ENCODE measurements at places on chromosomes 1 and 21. TPM values are rescaled to one million over a fixed set of nuclear protein-coding genes. Genes with fewer than 3 reads are reported as not detected.

The LMOD1 gene
- total RNA-seq = 24.2 TPM

The PROK1 gene
- total RNA-seq = not detected

The ARHGEF16 gene
- 10.6 TPM for total RNA-seq

The CD1B gene
- total RNA-seq = not detected

The GBP7 gene
- not detected for total RNA-seq

GRCh38 chr21:38140207-38140903 lies 116.4 kb upstream of the KCNJ15 start:
- DNase-seq = peak; percentile 66

GRCh38 chr1:192538407-192539296 lies 36.9 kb upstream of the RGS1 start:
- DNase-seq = no peak

- DNase-seq = no peak
Observed at GRCh38 chr1:59384443-59384842, 87.5 kb downstream of the FGGY start.

GRCh38 chr1:8158995-8159394 lies 132.9 kb upstream of the ERRFI1 start:
- no peak for DNase-seq

DNA sequence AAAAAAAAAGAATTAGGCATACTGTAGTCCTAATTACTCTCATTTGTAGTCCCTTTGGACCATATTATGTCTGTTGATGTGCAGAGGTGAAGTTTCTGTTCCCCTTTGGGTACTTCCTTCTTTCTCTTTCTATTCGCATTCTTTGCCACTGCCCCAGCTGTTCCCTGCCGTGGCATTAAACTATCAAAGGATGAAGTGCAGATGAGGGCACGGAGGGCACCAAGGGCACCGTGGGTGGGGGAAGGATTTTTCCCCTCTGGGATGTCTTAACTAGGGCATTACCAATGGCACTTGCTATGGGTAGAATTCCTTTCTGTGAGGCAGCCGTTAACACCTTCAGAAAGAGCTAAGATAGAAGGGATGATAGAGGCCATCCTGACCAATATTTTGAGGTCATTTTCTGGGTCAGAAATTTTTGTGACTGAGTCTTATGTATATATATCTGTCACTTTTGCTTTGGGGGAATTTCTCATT lies 4.9 kb upstream of the MAPKAPK2 start:
- no peak for DNase-seq

- DNase-seq = no peak
Observed at GRCh38 chr1:13619909-13620308, 36.3 kb downstream of the PDPN start.

DNA sequence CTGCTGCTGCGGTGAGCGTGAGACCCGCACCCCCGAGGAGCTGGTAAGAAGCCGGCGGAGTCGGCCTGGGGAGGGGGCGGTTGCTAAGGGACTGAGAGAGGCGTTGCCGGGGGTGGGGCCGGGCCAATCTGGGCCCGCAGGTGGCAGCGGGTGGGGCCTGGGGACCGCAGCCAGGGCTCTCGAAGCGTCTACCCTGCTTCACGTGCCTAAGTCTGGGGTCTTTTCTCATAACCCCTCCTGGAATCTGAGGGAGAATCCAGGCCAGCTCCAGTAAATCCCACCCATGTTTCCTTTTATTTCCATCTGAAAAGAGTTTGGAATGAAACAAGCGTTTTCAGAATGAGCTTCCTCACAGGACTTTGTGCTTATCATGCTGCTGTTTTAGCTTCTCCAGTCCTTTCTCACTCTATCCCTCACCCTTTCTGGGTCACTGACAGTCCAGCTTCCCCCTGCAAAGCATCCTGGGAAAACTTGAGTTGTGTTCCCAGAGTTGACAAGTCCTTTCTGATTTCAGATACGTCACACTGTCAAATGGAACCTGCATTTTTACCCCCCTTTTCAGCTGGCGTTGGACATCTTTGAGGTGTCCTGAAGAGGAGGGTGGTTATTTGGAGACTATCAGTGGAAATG lies 431 bp downstream of the CLCN6 start:
- DNase-seq = no peak

All from lower lobe of right lung (tissue), 2 donors.